LNCaP clone FGC (cell line): ENCODE measurements at places on chromosomes 3 and 15.
A peak's percentile ranks its signal among the peaks of the same experiment; 100 is the strongest.

- no peak for DNase-seq
These were observed 38.5 kb upstream of the DNAJC13 start for GRCh38 chr3:132378846-132379245.

- peak; percentile 87 for DNase-seq
These were observed 544.8 kb downstream of the AGBL1 start for GRCh38 chr15:86624261-86625036.

GRCh38 chr3:152713989-152714388 is 120.9 kb upstream of the P2RY1 start:
- DNase-seq, result no peak

- DNase-seq, result no peak
These were observed 56.2 kb downstream of the ROBO2 start for GRCh38 chr3:77096145-77096544.

DNA sequence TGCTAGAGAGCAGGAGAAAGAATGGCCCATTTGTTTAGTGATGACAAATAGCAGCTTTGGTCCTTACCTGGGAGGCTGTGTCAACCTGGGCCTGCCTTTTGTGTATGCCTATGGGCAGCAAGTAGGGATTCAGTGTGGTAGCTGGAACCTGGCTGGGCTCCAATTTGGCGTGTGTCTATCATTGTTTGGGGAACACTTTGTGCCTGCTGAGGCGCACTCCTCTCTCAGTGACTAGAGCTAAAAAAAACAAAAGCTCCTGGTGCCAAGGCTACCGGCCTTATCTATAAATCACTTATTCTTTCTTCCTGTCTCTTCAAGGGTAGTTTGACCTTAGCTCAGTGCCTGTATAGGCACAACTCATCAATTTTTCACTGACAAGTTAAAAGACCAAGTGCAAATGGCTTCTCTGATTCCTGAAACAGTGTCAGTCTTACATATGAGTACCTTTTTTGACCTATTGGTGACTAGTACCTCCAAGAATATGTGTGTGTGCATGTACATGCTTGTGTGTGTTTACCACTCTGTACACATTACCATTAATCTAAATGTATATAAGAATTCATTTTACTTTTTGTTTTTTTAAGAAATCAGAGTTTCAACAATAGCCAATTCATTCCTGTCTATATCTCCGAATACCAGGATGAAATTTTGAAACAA is 54.6 kb downstream of the GMNC start:
- peak; percentile 98 for DNase-seq

- no peak for DNase-seq
These were observed 6.7 kb upstream of the ZNF609 start for GRCh38 chr15:64453689-64454037.

GRCh38 chr15:74902295-74903075 is 4.2 kb downstream of the FAM219B start:
- no peak for DNase-seq

DNA sequence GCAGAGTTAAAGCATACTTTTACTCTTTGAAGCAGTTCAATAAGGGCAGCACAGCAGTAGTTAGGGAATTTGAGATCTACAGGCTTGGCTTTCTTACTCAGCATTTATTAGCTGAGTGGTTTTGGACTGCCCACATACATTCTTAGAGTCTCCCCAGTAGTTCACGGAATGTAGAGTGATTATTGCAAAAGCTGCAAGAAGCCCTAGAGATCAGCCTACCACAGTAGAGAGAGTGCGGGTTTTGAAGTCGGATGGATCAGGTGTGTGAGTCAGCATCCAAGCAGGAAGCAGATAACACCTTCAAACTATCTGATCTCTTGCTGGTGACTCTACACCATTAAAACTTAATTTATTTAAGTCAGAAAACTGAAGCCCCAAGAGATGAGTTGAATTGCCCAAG is 171.9 kb downstream of the SYNPR start:
- no peak for DNase-seq

- DNase-seq, result no peak
These were observed 102.8 kb downstream of the SNRPN start for GRCh38 chr15:25057574-25057973.

DNA sequence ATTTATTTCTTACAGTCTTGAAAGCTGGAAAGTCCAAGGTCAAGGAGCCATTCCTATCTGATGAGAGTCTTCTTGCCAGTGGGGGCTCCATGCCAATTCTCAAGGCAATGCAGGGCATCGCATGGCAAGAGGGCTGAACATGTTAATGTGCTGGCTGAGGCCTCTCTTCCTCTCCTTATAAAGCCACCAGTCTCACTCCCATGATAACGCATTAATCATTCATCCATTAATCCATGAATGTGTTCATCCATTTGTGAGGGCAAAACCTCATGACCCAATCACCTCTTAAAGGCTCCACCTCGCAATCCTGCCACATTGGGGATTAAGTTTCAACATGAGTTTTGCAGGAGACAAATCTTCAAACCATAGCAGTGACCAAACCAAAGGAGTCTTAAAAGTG is 118.3 kb downstream of the PROS1 start:
- DNase-seq, result no peak

GRCh38 chr15:52642386-52643361 is 36.5 kb downstream of the ATOSA start:
- DNase-seq, result no peak

GRCh38 chr3:125054449-125055329 is 1.1 kb downstream of the HEG1 start:
- DNase-seq, result no peak

DNA sequence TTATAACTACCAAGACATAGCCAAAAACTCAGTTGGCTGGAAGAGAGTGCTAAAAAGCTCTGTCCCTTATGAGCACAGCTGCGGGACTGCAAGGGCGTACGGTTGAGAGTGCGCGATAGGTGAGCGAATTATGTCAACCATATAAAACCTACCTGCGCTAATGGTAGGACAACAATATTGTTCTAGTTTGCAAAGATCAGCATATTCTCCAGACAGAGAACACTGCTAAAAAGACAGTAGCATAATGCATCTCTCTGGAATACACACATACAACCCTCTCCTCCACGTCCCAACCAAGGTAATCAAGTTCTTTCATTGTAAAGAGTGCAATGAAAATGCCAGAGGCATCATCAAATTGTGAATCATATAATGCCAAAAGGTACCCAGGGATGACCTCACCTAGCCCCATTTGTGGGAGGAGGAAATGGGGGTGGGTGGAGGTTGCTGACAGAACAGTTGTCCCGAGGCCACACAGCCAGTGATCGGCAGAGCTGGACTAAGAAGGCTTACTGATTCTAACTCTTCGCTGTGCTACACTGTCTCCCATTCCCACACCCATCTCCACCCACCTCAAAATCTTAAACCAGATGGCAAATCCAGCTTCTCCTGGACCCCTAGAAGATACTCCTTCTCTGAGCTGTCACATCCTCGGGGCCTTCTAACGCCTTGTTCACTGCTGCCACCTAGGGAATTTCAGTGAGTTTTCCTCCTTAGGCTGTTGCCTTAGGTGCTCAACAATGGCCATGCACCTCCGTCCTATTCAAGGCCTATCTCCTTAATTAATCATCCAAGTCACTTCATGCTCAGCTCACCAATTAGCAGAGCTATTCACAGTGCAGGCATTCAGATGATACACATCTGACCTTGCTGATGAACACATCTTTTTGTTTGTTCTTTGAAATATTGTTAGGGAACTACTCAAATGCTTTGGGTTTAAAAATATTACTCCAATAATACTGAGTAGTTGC is 60.7 kb downstream of the RPL22L1 start:
- no peak for DNase-seq

GRCh38 chr3:23748398-23749110 is 57.2 kb upstream of the UBE2E1 start:
- no peak for DNase-seq
